ENCODE measurements at places on chromosomes 5 and 9. TPM values are rescaled to one million over a fixed set of nuclear protein-coding genes. Genes with fewer than 3 reads are reported as not detected.

DNA sequence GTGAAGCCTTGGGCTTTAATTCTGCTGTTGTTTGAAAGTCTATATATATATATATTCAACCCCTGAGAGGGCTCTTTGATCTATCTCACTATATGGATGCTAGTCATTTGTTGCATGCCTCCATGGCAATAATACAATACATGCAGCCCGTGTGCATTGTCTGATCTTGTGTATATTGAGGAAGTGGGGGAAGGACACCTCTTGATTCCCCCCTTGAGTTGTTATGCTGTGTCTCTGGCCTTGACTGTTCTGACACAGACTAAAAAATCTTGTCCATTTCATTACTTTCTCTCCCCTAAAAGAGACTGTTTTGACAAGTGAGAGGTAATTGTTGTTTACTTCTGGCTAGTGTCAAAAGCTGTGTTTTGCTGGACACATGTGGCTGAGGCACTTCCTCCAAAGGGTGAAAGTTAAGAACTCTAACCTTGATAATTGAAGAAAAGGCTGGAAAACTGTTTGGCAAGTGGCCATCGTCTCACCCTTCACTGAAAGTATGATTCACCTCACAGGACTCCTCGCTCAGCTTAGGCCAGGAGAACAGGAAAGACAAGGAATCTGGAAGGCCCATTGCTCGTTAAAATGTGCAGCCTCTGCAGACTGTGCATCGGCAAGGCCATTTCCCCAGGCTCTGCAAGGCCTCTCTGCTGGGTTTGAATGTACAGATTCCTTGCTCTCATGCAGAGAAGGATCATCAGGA lies 304.0 kb downstream of the PRELID2 start:
- DNase-seq = peak; percentile 76

- peak; percentile 77 for DNase-seq
Observed at GRCh38 chr5:72955143-72955767, 586 bp upstream of the FCHO2 start.

- no peak for DNase-seq
Observed at GRCh38 chr5:67454957-67455561, 258.5 kb upstream of the CD180 start.

DNA sequence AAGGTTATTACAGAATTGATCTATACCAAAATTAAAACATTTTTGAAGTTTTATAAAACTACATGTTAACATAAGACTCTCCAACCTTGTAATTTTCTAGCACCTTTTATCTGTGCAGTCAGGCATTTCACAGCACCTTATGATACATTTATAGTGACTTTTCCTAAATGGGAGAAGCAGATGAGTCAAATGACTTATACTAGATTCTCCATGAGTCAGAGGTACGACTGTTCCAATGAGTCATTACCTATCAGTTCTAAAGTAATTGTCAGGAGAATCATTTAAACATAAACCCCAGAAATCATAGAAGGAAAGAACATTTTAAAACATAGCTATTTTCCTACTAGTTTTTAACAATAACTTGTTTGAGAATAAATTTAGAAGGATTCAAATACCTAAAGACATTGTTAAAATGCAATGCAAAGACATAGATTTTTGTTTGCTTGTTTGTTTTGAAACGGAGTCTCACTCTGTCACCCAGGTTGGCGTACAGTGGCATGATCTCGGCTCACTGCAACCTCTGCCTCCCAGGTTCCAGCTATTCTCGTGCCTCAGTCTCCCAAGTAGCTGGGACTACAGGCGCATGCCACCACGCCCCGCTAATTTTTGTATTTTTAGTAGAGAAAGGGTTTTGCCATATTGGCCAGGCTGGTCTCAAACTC lies 34.7 kb upstream of the DMXL1 start:
- DNase-seq = no peak

DNA sequence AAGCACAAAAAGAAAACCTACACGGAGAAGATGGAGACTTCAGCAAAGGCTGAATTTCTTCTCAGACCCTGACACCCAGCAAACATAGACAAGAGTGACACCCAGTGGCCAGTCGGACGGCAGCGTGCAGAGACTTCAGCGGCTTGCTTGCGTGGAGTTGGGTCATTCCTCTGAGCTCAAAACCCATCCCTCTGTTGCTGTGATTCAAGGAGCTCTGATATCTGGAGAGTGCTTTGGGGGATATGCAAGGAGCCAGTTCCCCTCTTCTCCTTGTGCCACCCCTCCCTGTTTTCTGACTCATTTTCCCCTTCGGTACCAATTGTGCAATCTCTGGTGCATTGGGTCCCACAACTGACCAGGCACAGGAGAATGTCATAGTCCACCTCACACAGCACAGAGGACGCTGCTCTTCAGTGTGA lies 27.5 kb downstream of the SH3TC2 start:
- peak; percentile 82 for DNase-seq

- no peak for DNase-seq
Observed at GRCh38 chr9:16243798-16244197, 626.7 kb downstream of the BNC2 start.

GRCh38 chr9:70421272-70422180 lies 7.1 kb upstream of the KLF9 start:
- no peak for DNase-seq

DNA sequence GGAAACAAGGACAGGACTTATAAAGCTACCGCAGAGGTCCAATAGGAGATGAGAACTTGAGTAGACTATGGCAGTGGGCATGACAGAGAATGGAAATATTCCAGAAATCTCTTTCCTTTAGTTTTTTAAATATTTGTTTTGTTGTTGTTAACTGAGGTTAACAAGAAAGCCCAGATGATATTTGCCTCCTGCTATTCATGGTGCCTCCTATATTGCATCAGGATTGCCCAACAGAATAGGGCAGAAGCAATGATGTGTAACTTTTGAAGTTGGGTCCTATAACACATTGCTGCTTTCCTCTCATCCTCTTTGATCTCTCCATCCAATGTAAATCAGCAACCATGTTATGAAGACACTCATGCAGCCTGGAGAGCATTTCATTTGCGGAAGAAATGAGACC lies 42.8 kb downstream of the PDE4D start:
- no peak for DNase-seq

DNA sequence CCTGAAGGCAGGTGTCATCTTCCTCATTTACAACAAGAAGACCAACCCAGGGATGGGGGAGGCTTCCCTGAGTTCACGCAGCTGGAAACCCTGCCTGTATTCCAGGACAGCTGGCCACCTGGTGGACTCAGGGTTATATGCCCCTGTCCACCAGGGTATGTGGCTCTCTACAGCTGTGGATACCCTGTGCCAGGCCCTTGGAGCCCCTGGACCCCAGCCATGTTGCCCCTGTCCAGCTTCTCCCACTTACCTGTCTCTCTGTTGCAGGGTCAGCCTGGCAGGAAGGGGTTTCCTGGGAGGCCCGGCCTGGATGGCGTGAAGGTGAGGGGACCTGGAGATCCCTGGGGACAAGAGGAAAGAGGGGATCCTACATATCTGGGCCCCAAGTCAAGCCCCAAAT lies 79.7 kb upstream of the ORM1 start:
- DNase-seq = no peak

DNA sequence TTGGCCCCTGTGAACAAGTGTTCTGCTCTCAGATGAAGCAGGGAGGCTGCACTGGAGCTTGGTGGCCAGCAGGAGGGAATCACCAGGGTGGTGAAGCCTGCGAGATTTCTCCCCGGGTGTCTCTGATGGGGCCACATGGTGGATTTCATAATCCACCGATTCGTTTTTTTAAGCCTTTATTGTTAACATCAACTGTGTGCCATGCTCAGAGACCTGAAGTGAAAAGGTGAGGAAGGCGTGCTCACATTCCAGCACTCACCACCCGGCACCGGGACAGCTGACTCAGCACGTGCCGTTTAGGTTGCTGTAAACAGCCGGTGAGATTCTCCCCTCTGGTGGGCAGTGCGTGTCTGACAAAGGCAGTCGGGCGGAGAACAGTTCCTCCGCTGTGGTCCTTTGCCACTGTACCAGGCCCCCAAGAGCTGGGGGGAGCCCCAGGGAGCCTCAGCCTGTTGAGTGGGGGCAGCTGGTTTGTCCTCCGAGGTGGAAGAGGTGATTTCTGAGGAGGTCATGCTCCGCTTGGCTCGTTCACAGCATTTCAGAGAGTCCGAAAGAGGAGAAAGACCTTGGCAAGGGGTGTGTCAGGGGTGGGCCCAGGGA lies 12.7 kb upstream of the AHRR start:
- no peak for DNase-seq

DNA sequence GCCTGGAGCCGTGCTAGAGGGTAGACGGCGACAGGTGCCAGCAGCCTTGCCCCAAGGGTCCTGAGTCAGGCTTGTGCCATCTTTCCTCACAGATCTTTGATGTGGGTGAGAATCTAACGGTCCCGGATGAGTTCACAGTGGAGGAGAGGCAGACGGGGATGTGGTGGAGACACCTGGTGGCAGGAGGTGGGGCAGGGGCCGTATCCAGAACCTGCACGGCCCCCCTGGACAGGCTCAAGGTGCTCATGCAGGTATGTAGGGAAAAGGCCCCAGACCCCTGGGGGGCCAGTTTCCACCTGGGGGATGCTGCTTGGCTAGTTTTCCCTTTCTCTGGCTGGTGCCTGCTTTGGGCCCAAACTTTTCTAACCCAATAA lies 24.0 kb downstream of the PTGES2 start:
- no peak for DNase-seq

DNA sequence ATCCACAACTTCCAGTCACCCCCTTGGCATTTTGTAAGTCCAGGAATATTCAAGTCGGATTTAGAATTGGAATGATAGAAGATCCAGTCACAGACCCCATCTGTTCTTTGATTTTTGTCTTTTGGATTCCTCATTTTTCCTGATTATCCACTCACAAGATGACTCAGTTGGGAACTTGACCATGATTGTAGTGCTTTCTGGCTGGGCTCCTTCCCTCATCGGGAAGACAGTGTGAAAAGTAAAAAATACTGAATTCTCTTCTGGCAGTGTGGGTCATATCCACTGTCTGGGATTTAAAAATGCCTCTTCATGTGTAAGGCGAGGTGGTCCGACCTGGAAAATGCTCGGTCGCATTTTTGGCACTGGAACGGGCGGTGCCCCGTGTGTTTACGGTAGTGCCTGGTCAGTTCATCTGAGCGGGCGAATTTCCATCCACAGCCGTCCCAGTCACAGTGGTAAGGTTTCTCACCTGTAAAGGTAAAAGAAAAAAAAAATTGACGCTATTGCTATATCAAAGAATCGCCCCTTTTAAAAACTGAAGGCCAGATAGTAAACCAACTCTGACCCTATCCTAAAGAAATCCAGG lies 4.0 kb downstream of the KLF4 start:
- no peak for DNase-seq

Gene SPARC
- 483 TPM for total RNA-seq

Gene MEF2C
- 57.7 TPM for total RNA-seq

Gene FTMT
- not detected for total RNA-seq

Gene BDP1
- total RNA-seq = 39.9 TPM

Gene EIF4EBP3
- total RNA-seq = 25.9 TPM

Gene RAB14
- total RNA-seq = 115 TPM

Gene PDCD1LG2
- total RNA-seq = 1.7 TPM

Gene KIAA0825
- 5.9 TPM for total RNA-seq

Gene ACO1
- 30.6 TPM for total RNA-seq

Gene SPINK7
- total RNA-seq = not detected

Gene GZMA
- total RNA-seq = 2.1 TPM

Gene PCSK5
- 13.8 TPM for total RNA-seq

All from ureter (tissue), 1 donor.